ENCODE measurements at places on chromosomes 12 and 14.

DNA sequence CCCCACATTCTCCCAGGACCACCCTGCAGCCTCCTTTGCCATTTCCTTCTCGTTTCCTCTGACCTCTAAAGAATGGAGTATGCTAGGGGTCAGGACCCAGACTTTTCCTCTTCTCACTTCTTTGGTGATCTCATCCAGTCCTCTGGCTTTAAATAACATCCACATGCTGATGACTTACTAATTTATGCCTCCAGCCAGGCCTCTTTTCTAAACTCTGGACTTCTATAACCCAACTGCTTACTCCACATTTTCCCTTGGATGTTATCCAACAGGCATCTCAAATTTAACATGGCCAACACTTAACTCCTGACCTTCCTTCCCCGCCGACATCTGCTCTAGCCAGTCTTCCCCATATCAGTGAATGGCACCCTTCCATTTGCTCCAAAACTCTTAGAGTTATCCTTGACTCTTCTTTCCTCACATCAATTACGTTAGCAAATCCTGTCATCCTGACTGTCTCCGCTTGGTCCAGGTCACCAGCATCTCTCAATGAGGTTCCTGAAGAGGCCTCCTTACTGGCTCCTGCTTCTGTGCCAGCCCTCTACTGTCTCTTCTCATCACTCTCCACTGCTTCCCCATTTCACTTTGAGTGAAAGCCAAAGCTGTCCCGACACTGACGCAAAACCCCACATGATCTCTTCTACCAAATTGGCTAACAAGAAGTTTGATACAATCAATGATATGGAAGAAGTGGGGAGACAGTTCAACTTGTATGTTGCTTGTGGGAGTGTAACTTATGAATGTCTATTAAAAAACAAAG lies 42.7 kb downstream of the TMBIM6 start:
- DNase-seq = peak; percentile 85

- no peak for DNase-seq
Measured at GRCh38 chr12:5088586-5089264, 45.0 kb downstream of the KCNA5 start.

DNA sequence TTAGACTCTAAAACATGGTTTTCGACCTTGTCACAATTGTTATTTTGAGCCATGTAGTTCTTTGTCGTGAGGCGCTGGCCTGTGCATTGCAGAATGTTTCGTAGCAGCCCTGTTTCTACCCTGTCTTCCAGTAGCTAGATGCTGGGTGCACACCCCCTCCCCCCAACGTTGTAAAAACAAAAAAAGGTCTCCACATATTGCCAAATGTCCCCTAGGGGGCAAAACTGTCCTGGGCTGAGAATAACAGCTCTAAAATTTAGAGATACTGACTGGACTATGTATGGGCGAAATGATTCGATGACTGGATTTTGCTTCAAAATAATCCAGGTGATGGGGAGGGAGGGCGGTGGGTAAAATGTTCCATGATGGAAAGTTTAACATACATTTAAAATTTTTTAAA lies 126.1 kb upstream of the FUT8 start:
- DNase-seq = no peak

- no peak for DNase-seq
Measured at GRCh38 chr12:44317651-44318126, 481.8 kb downstream of the TMEM117 start.

DNA sequence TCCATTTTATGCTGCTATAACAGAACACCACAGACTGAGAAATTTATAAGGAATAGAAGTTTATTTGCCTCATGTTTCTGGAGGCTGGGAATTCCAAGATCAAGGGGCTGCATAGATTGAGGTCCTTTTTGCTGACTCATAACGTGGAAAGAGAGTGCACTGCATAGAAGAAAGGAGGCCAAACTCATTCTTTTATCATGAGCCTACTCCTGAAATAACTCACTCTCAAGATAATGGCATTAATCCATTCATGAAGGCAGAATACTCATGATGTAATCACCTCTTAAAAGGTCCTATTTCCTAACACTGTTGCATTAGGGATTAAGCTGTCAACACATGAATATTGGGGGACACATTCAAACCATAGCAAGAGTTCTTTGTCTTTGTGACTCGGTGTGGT lies 60.0 kb upstream of the FBXO33 start:
- DNase-seq = no peak

DNA sequence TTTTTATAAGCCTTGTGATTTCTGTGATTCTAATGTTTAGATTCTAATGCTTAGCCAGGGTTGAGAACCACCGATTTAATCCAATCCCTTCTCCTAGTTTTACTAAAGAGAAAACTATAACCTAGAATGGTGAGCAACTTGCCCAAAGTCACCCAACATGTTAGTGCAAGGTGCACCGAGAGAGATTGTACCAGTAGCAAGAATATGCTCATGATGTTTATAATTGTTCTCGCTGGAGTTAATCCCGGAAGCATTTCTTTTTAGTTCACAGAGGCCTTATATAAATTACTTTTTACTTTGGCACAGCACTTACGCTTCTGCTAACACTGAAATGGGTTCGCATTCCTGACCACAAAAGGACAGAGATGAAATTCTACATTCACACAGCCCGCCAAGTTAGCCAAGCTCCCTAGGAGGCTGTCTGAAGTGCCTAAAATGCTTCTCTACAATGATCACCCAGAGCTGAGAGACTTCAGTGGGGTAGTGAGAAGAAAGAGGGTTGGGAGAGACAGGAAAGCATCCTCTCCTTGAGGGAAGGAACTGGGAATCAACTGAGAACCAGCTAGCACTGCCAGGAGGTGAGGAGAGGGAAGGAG lies 579 bp upstream of the BLOC1S1 start:
- no peak for DNase-seq

DNA sequence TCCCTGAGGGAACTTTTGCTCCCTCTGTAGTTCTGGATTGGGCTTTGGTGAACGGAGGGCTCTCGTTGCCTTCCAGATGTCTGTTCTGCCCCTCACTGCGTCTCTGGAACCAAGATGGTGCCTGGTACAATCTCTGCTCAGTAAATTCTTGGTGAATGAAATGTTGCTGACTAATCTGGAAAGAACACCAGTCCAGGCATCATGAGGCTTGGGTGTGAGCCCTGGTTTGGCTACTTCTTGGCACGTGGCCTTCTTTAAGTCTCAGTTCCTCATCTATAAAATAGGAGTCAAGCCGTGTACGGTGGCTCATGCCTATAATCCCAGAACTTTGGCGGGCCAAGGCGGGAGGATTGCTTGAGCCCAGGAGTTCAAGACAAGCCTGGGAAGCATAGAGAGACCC lies 4.3 kb downstream of the HHIPL1 start:
- no peak for DNase-seq

- DNase-seq = no peak
Measured at GRCh38 chr14:74568911-74569310, 43.1 kb downstream of the LTBP2 start.

- peak; percentile 85 for DNase-seq
Measured at GRCh38 chr14:93369713-93370266, 22.8 kb downstream of the COX8C start.

DNA sequence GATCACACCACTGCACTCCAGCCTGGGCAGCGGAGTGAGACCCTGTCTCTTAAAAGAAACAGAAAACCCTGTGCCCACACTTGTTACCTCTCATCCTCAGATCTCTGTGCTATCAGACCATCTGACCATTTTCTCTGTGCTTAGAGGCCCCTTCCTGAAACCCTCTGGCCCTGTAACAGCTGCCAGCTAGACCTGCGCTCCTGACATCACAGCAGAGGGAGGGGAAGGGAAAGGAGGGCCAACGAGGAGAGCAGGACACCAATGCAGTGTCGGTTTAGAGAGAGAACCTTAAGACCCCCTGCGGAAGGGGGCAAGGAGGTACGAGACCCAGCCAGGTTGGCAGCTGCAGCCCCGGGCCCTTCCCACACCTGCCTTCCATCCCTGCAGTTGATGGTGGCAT lies 42.4 kb downstream of the SLC8B1 start:
- DNase-seq = no peak

DNA sequence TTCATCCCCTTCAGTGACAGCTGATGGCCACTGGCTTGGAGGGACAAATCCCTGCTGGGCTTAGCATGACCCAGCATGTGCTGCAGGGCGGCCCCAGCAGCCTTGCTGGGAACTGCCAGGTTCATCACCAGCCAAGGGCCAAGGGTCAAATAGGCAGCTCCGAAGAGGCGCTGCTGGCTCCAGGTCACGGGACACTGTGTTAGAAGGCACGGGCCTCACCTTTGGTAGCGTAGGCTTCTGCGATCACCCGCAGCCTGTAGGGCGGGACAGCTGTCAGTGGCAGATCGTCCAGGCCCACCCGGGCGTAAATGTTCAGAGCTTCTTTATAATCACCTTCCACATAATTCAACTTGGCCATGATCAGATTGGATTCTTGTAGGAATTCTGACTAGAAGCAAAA lies 35.7 kb downstream of the TTC7B start:
- no peak for DNase-seq

GRCh38 chr12:94863321-94864035 lies 140.0 kb downstream of the NDUFA12 start:
- no peak for DNase-seq

- no peak for DNase-seq
Measured at GRCh38 chr12:86719381-86719780, 463.2 kb upstream of the MGAT4C start.

- DNase-seq = no peak
Measured at GRCh38 chr12:95390932-95391331, 83.0 kb upstream of the METAP2 start.
